ENCODE measurements at places on chromosomes 4 and X.

DNA sequence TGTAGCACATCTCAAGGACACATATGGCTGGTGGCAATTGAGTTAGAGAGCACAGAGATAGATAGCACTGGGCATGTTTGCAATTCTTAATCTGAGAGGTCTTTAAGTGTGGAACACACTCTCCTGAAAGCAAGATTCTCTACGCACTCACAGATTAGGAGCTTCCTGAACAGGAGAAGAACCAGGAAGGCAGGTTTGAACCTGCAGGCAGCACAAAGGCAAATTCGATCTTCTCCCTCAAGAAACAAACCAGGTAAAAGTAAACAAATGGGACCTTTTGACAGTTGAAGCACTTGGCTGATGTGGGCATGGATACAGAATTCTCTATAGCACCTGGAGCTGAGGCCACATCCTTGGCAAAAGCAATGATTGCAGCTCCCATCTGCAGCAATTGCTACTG, 24.3 kb downstream of the HS3ST1 start:
- DNase-seq = no peak

GRCh38 chr4:55866290-55866907, 13.0 kb downstream of the EXOC1 start:
- no peak for DNase-seq

GRCh38 chr4:156293657-156294297, 340.1 kb upstream of the CTSO start:
- no peak for DNase-seq

DNA sequence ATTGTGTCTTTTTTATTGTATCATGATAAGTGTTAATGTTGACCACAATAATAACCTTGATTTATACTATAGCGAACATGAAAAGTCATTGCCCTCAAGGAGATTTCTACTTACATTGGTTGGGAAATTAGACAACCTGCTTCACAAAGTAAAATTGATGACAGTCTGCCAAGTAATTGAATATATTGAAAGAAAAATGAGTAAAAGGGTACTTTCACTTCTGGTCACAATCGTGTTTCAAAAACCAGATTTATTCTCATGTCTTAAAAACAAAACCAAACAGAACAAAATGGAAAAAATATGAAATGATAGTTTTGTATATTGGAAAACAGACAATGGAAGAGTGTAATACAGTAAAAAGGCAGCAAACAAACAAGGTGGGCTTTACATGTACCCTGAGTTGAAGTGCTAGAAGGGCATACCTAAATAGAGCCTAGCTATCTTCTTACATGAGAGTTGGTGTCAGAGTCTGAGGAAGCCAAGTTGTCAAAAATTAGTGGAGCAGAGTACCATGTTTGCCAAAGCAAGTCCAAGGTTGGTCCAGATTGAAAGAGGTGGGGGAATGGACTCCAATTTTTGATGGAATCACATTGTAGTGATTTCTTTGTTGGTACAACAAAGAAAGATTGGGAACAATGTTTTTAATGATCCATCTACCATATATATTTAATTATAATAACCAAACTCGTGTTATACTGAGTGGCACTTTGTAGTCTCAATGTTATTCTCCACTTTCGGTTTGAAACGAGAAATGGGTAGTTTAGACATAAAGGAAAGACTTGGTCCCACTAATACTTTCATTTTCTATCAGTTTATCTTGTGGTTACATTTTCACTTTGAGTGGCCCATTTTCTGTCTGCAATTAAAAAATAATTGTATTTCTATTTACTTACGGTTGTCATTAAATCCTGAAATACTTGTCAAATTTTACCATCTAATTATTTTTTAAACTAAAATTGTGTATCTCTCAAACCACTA, 775.6 kb downstream of the STIM2 start:
- no peak for DNase-seq

DNA sequence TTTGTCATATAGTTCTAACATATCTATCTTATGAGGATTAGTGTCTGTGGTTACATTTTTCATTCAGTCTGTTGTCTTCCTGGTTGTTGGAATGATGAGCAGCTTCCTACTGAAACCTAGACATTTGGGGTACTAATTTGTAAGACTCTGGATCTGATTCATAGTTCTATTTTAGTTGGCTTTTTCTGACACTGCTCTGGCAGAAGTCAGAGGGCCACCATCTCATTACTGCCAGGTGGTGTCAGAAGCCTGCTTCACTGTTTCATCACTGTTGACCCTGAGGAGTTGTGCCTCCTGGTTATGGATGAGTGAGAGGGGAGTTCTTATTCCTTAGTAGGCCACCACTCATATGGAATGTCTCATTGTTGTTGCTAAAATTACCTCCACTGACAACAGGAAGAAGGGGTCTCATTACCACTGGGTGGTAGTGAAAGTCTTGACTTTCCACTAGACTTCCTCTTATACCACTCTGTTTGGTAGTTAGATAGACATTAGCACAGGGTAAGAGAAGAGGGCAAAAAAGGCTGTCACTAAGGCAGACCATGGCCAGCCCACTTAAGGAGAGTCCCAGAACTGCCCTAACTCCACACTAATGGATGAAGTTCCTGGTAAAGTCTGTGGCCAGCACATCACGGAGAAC, 395.2 kb downstream of the SPOCK3 start:
- no peak for DNase-seq

GRCh38 chrX:15356444-15356843, 21.1 kb upstream of the PIGA start:
- DNase-seq = no peak

GRCh38 chrX:79281775-79282174, 85.4 kb downstream of the ITM2A start:
- DNase-seq = no peak

DNA sequence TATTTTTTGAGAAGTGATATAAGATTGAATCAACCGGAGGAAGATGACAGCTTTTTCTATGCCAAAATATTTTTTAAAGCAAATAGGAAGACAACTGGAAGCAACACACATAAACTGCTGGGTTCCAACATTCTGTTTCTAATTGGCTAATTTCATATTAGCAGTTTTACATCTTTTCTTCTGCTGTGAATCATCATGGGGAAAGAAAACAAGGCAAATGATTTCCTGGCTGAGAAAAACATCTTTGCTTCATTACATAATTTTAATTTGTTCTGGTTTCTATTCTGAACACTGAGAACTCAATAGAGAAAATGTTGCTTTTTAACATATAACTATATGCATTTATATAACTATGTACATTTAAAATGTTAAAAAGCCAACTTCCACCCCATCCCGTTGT, 2518.5 kb downstream of the ARAP2 start:
- no peak for DNase-seq

- DNase-seq = no peak
Observed at GRCh38 chrX:139287155-139287924, 243.2 kb upstream of the F9 start.

GRCh38 chr4:6076391-6076790, 58.2 kb upstream of the C4orf50 start:
- no peak for DNase-seq

DNA sequence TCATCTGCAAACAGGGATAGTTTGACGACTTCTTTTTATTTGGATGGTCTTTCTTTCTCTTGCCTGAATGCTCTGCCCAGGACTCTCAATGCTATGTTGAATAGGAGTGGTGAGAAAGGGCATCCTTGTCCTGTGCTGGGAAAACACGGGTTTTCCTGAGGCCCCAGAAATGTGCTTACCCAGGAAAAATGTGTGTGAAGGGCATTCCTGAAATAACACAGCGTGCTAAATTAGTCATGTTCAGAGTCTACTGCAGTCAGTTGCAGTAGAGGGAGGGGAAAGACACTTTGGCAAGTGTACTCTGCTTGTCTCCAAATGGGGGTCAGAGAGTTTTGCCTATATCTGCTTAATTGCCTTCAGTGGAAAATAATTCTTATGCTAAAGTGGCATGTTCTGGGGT, 153.9 kb downstream of the CCNG2 start:
- no peak for DNase-seq

DNA sequence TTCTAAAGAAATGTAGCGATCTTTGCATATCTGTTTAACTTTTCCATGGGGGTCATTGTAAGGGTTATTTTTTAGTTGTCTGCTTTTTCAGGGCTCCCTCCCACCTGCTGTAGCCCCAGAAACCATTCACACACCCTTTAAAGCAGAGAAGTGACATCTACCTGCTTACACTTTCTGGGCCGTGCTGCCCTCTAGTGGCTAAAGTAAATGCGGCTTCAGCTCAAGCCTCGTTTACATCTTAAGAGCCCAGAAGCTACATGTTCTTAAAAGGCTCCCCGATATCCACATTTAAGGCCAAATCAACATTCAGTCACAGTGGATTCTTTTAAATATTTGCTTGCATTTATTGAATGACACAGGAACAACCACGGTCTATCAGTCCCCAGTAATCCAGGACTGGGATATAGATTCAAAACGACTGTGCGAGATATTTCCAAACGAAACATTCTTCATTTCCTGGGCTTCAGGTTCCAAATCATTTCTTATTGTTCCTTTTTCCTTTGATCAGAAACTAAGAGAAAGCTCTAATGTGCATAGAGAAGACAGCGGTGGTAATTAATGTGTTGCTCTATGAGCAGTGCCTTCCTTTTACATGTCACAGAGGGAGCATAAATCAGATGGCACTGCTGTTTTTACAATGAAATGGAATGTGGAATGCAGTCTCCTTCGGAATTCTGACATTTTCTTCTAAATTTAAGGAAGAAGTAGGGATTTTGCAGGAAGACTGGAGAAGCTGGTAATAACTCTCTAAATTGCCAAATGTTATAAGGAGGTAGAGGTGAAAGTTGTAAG, 119.9 kb downstream of the RASGEF1B start:
- peak; percentile 69 for DNase-seq

DNA sequence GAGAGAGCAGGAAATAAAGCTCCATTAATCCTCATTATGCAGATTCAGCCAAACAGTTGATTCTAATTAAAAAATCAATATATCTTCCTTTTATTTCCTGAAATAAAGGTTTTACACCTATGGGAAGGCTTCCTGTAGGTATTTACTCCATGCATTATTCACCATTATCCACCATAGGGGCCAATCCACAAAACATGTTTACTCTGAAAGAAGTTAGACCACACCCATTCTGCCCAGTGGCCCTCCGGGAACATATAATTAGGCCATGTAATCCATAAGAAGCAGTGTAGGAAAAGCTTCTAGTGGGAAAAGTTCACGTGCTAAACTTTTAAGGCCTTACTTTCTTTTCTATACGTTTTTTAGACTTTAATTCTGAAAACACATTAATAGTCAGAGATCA, 57.7 kb downstream of the SAT1 start:
- DNase-seq = no peak

DNA sequence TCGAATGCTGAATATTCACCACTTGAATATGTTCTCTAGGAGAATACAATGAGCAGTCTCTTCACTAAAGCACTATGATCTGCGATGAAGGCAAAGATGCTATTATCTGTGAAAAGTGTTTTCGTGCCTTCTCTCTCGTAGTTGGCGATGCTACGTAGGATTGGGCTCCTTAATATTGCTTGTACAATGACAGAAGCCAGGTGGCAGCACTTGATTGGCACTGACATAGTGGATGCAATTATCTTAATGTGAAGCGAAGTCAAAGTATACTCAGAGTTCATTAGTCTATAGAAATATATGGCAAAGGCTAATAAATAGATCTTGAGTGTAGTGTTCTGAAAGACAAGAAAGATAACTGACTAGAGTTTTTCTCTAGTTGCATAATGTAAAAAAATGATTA, 1135.7 kb upstream of the AGA start:
- DNase-seq = no peak

- DNase-seq = no peak
Observed at GRCh38 chr4:39922399-39922798, 55.3 kb downstream of the PDS5A start.

DNA sequence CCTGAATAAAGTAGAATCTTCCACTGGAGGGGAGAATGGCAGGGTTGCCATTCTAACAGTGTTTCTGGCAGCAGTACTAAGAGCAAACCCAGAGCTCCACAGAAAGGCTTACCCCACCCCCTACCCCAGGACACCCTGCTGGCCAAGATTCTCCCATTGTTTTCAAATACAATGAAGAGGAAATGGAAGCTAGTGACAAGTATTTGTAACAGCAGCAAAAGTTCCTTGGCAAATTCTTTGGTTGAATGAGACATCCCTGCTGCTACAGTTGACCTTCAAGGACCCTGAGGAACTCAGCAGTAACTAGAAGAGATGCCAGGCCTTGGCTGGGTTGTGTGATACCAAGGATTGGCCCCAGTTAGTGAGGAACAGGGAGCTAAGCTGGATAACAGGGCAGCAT, 124.2 kb upstream of the DGKK start:
- no peak for DNase-seq

- no peak for DNase-seq
Observed at GRCh38 chrX:103849558-103849957, 17.5 kb upstream of the RAB9B start.

DNA sequence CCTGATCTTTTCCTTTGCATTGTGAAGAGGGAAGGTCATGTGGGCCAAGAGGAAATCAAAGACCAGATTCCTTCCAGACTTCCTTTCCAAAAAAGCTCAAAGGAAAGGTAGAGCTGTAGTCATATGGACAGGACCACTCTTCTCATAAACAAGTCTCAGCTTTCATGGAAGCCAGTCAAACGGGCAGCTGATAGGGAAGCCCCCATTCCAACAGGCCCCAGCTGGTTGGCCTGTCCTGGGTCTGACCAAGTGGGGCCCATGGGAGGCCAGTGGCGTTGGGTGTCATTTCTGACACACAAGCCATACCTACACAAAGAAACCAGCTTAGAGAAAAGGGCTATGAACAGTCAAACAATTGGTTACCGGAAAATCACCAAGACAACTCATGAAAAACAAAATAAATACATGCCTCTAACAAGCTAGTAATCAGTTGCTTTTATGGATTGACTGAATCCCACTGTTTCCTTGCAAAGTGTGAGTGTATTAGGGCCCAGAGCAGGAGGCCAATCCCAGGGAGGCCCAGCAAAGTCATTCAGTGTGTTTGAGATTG, 149.6 kb upstream of the MAMLD1 start:
- no peak for DNase-seq

DNA sequence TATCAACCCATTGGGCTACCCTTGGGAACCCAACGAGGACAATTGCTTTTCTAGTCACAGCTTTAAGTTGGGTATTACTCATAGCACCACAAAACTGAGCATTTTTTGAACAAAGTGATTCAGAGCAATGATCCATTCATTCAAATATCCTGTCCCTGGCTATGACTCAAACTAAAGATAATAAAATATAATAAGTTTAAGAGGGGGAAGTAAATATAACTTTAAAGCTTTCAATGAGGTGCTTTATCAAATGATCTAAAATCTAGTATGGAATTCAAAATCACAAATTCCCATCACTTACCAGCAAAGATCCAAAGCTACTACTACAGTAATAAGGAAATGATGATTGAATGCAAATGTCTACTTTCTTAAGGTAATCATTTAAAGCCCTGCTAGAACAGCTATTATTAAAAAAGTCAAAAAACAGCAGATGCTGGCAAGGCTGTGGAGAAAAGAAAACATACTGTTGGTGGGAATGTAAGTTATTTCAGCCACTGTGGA, 39.8 kb upstream of the S100G start:
- DNase-seq = no peak

- no peak for DNase-seq
Observed at GRCh38 chrX:14386981-14387380, 142.4 kb upstream of the GLRA2 start.

GRCh38 chr4:153074936-153075630, 129.2 kb upstream of the TRIM2 start:
- no peak for DNase-seq

Data from left hindlimb (tissue), 1 donor.